ENCODE measurements at places on chromosomes 2 and 18.

GRCh38 chr2:68256093-68256450 lies 3.7 kb upstream of the PPP3R1 start:
- DNase-seq = no peak

- no peak for DNase-seq
Observed at GRCh38 chr2:180240774-180241173, 233.7 kb upstream of the CWC22 start.

GRCh38 chr18:47557160-47557559 lies 305.7 kb upstream of the SKOR2 start:
- no peak for DNase-seq

GRCh38 chr18:48922801-48923730 lies 27.7 kb downstream of the SMAD7 start:
- DNase-seq = no peak

DNA sequence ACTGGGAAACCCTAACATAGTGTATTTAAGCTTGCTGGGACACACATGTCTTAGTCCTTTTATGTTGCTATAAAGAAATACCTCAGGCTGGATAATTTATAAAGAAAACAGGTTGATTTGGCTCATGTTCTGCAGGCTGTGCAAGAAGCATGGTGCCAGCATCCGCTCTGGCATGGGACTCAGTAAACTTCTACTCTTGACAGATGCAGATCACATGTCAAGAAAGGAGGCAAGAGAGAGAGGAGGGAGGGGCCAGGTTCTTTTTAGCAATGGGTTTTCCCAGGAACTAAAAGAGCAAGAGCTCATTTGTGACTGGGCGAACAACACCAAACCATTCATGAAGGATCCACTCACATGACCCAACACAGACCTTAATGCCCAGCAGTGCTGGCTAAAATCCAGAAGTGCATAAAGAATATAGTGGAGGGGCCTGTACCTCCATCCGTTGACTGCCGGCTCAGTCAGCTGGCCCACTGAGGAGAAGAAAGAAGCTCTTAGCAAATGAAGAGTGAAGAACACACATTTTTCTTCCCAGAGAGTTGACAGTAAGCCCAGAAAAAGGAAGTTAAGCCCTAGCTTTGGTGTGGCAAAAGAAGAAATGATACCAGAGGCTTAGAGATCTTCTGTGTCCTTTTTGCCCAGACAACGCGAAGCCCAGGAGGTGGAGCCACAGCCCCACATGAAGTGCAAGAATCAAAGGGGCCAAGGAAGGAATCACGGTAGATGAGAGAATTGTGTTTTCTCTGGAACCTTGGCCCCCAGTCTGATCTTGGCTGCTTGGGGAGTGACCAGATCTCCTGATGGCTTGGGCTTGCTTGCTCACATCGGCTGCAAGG lies 183.5 kb upstream of the FAM98A start:
- DNase-seq = no peak

GRCh38 chr2:23636426-23636825 lies 251.4 kb downstream of the KLHL29 start:
- no peak for DNase-seq

- no peak for DNase-seq
Observed at GRCh38 chr18:74113711-74114110, 33.9 kb downstream of the FBXO15 start.

DNA sequence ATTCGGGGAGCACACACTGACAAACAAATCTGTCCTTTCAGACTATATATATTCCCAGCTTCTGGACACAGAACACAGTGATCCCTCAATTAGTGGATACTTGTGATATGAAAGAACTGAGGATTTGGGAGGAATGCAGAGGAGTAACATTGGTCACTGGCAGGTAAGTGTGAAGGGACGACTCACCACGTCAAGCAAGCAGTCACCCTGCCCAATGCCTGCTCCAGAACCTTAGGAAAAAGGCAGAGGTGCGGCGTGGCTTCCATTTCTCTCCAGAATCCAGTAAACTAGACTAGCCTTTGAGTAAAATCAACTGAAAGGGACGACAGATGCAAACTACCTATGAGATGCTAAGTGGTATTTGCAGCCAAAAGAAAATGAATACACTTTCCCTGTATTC lies 1.1 kb downstream of the CCDC93 start:
- no peak for DNase-seq

DNA sequence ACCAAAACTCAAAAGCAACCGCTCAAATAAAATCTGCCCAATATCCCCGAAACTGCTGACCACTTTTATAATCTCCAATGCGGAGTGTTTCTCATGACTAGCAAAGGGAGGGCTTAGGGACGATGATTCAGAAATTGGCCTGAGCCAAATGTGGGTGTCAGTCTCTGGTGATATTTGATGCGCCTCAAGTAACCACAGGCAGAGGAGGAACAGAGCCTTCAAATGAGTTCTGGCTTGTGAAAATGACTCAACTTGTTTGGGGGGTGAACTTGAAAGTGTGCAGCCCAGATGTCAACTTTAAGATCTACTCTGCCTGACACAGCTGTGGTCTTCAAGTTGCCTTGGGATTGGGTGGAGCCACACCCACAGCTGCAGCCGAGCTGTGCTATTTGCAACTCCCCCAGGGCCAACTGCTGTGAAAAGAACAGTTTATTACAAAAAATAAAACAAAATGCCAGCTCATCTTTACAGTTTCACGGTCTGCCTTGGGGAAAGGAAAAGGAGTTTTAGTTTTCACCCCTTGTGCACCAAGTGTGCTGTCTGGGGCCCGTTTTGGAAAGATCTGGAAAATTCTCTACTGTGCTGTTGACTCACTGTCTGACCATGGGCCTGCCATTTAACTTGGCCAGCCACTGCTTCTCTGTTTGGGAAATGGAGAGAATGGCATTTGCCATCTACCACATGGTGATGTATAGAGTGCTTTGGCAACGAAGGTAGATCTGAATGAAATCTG lies 222.1 kb downstream of the MTX2 start:
- DNase-seq = peak; percentile 34

GRCh38 chr2:151051574-151052220 lies 210.0 kb downstream of the RBM43 start:
- DNase-seq = peak; percentile 20

- no peak for DNase-seq
Observed at GRCh38 chr2:65701191-65701590, 268.8 kb upstream of the SPRED2 start.

DNA sequence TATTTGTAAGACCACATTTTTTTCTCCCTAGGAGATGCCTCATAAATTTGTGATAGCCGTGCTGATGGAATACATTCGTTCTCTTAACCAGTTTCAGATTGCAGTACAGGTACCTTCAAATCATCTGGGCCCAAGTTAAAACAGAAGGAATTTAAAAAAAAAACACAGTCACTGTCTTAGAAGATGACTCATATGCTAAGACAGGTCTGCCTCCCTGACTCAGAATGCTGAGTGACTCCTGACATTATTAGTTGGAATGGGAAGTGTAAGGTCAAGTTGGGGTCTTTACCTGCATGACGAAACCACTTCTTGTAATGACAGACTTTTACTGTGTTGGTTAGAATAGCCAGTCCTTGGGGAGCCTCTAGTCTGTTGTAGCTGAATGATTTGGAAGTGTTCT lies 26.3 kb downstream of the RMC1 start:
- no peak for DNase-seq

DNA sequence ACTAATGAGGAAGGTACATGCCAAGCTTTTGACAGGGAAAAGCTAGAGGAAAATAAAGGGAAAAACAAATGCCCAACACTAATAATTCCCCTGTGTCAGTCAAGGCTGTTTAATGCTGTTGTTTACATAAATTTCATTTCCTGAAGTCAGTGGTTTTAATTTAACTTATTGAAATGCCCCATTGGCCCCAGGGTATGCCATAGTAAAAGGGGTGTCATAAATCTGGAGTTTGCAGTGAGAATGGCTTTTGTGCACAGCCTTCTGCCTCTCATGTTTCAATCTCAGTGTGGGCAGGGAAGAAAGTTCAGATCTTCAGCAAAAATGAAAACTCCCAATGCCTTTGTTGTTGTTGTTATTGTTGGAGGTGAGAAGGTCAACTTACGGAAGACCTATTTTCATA lies 550.1 kb upstream of the DCC start:
- no peak for DNase-seq

- DNase-seq = no peak
Observed at GRCh38 chr18:60746491-60746890, 373.9 kb upstream of the MC4R start.

DNA sequence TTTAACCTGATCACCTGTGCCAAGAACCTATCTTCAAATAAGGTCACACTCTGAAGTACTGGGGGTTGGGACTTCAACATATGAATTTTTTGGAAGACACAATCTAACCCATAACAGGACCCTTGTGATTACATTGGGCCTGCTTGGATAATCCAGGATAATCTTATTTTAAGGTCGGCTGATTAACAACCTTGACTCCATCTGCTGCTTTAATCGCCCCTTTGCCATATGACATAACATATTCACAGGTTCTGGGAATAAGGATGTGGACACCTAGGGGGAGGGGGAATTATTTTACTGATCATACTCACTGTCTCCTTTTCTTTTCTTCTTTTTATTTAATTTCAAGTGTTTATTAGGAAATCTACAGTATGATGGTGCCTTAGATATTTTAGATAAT lies 34.8 kb downstream of the CDH20 start:
- DNase-seq = no peak

DNA sequence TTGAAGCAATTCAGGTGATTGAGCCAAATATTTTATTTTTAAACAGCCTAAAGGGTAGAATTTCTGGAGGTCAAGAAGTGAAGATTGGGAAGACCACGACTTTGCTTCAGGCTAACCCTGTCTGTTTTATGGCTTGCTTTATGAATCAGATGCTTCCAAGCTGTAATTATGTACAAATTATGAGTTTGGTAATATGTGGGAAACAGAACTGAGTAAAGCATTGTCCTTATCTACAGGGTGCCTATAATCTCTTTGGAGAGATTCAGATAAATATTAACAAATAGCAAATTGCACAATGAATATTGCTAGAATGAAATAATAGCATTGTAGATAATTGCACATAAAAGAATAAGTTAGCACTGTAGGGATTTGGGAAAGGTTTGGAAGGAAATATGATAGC lies 539.4 kb upstream of the CDH2 start:
- no peak for DNase-seq

DNA sequence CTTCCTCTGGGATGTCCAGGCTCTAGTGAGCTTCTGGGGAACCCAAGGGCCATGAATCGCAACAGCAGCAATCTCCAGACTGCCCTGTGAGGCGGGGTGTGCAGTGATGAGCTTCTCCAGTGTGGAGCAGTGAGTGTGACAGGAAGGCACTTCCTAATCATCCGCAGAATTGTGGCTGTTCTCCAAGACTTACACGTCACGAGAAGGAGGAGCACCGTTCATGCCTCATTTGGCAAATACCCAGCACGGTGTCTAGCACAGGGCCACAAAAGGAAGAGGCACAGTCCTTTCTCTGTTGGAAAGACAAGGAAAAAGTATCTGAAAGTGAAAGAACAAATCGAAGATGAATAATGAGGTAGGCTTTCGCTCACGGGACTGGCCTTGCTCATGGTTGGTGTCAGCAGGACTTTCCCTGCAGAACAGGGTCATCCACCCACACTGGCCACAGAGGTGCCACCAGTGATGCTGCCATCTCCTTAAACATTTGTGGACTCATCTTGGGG lies 125.1 kb upstream of the HAAO start:
- DNase-seq = peak; percentile 35

DNA sequence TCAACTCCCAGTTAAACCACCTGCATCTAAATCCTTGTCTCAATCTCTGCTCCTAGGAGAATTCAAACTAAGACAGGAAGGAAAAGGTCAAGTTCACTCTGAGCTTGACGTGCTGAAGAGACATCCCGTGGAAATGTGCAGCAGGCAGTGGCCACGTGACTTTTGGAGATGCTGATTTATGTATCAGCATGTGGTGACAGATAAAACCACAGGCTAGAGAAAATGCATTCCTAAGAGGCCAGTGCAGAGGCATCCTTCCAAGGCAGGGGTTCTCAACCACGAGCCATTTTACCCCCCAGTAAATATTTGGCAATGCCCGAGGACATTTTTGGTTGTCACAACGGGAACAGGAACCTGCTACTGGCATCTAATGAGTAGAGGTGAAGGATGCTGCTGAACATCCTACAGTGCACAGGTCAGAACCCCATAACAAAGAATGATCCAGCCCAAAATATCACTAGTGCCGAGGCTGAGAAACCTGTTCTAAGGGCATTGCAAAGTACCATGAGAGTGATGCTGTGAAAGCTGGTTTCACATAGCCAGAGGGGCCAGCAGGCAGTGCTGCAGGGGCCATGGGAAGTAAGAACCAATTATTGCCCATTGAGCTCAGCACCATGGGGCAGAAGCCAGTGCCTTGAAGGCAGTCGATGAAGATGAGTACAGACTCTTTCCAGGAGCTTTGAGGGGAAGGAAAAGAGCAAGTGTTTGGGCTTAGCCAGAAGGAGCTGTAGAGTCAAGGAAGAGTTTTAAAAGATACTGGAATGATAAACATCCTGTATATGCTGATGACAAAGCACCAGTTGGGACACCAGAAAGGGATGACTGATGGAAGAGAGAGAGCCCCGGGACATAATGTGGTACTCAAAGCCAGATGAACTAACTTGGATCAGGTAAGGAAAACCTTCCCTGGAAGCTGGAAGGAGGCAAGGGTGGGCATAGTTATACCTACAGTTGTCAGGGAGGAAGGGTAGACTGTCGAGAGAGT lies 174.6 kb downstream of the HAUS1 start:
- peak; percentile 17 for DNase-seq

DNA sequence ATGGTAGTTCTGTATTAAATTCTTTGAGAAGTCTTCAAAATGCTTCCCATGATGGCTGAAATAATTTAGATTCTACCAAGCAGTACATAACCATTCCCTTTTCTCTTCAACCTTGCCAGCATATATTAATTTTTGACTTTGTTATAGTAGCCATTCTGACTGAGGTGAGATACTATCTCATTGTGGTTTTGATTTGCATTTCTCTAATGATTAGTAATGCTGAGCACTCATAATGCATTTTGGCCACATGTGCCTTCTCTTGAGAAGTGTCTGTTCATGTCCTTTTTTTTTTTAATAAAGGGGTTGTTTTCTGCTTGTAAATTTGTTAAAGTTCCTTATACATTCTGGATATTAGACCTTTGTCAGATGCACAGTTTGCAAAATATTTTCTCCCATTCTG lies 173.9 kb downstream of the CALCRL start:
- DNase-seq = no peak

DNA sequence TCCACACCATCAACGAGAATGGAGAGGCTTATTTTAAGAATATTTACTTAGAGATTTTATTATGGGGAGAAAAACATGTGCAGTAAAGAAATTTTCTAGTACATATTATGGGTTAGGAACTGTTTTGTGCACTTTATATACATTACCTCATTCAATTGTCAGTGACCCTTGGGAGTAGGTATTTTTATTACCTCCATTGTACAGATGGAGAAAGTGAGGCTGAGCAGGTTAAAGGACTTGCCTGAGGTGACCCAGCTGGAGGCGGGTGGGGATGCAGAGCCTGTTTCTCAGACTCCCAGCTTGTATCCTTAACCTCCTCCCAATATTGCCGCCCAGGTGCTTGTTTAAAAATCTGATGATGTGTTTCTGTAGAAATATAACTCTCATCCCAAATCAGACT lies 356.7 kb downstream of the HRH4 start:
- no peak for DNase-seq

- DNase-seq = no peak
Observed at GRCh38 chr2:83162421-83162820, 1296.7 kb downstream of the SUCLG1 start.

All from activated T-cell treated with anti-CD3 and anti-CD28 coated beads, Interleukin-2, amount 50 U/mL, for 48 hours (primary cell).